ENCODE measurements at places on chromosomes 6 and 20.

DNA sequence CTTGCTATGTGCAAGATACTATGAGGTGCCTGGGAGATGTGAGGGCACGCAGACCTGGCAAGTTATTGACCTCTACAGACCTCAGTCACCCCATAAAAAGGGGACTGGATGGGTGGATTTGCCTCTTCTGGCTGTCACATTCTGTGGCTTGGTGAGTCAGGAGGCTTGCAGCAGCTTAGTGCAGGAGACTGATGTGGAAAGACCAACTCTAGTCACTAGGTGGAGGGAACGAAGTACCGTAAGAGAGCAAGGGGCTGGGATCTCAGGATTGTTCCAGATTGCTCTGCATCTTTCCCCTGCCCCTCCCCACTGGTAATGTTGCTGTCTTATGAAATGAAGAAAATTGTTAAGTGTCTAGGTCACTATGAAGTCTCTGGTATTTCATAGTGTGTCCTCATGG is 3.3 kb downstream of the MAPRE1 start:
- DNase-seq = no peak

DNA sequence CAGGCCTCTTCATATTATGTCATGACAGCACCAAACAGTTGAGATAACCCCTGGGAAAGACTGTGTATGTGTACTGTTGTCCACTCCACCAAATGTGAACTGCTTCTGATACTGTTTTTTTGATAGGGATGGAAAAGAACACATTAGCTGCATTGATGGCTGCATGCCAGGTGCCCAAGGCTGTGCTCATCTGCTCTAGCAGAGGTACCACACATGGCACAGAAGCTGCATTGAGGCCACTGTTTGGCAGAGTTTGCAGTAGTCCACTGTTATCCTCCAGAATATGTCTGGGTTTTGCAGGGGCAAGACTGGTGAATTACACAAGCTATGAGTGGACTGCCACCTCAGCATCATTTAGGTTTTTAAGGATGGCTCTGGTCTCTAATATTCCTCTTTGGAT is 28.2 kb upstream of the ELMO2 start:
- no peak for DNase-seq

DNA sequence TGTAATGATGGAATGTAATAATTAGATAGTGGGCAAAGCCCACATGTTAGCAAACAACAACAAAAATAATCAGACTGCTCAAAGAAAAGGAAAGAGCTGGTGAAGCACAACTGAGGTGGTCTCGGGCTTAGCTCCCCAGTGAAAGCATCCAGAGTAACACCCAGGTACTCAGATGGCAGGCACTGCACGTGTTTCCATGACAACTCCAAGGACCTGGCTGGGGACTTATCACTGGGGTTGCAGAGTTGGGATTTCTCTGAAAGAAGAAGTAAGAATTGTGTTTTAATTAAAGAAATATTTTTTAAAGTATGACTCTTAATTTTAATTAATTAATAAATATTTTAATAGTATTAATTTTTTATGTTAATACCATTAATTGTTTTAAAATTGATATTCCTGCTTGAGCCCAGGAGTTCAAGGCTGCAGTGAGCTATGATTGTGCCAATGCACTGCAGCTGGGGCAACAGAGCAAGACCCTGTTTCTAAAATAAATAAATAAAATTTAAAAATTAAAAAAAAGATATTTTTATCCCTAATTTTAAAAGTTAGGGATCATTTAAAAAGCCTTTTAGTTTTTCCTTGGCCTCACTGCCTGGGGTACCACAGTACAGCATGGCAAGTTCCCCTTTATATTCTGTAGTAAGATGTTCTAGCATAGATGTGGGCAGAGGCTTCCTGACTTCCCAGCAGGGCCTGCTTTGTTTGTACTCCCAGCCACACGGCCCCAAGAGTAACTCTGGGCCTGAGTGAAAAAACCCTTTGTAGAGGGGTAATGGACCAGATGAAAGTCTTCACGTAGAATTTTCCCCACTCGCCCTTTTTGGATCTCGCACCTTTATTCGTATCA is 42.2 kb upstream of the UST start:
- no peak for DNase-seq

- no peak for DNase-seq
Measured at GRCh38 chr20:56373942-56374341, 15.2 kb downstream of the FAM210B start.

DNA sequence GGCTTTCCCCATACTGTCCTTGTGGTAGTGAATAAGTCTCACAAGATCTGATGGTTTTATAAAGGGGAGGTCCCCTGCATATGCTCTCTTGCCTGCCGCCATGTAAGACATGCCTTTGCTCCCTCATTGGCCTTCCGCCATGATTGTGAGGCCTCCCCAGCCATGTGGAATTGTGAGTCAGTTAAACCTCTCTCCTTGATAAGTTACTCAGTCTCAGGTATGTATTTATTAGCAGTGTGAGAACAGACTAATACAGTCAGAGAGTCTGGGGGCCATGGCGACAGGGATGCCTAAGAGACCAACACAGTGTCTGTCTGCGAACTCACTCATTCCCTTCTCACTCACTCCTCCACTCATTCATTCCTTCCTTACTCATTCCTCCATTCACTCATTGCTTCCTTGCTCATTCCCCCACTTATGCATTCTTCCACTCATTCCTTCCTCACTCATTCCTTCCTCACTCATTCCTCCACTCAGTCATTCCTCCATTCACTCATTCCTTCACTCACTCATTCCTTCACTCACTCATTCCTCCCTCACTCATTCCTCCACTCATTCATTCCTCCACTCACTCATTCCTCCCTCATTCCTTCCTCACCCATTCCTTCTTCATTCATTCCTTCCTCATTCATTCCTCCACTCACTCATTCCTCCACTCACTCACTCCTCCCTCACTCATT is 137.5 kb upstream of the AGPAT4 start:
- no peak for DNase-seq

DNA sequence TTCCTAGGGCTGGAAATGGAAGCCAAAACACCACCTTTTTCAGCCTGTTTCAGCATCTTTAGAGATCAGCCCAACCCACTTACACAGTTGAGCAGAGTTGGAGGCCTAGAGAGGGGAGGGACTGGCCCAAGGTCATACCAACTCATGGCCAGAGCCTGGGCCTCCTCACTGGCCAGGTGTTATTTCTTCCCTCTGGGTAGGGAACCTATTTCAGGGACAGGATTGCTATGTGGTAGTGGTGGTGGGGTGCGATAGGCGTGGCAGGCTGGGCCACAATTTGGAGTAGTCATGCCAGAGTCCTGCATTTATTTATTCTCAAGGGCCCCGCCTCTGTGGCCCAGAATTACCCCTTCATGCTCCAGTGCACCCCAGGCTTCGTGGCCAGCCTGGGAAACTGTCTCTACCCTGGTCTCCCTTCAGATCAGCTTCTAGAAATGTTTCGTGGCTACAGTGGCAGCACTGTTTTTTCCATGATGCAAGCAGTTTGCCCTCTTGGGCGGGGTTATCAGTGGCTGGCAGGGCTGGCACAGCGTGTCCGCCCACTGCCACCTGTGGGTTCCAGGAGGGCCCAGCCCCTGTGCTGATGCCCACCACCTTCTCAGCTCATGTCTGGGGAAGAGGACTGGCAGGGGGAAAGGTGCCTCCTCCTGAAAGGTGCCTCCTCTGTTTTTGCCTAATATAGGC is 6.2 kb downstream of the VEGFA start:
- DNase-seq = no peak

DNA sequence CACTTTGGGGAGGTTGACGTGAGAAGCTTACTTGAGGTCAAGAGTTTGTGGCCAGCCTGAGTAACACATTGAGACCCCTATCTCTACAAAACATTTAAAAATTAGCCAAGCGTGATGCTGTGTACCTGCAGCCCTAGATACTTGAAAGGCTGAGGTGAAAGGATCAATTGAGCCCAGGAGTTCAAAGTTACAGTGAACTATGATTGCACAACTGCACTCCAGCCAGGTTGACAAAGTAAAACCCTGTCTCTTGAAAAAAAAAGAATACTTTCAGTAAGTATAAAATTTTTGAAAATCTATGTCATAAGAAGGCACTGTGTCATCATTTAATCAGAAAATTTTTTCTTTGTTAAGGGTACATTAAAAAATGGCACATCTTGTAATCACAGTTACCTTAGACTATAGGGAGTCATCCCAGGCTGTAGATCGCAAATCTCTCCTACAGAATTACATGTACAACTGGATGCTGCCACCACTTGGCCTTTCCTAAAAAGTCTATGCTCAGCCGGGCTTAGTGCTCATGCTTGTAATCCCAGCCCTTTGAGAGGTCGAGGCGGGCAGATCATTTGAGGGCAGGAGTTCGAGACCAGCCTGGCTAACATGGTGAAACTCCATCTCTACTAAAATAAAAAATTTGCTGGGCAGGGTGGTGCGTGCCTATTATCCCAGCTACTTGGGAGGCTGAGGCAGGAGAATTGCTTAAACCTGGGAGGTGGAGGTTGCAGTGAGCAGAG is 17.0 kb upstream of the MRS2 start:
- no peak for DNase-seq

DNA sequence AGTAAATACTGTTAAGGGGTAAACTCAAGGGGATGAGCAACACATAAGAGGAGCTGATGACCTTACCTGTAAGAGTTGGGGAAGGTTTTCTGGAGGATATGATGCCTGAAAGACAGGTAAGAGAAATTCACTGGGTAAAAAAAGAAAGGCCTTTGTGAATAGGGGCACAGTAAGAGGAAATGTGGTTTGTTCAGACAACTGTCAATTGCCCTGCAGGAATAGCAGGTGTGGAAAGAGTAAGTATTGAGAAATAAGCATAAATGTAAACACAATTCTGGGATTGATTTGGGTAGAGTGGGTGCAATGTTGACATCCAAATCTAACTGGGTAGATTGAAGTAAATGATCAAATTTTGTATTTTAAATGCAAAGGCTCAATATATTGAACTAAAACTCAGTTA is 670.0 kb downstream of the DHX35 start:
- no peak for DNase-seq

- no peak for DNase-seq
Measured at GRCh38 chr20:35941620-35942019, 12.7 kb downstream of the SCAND1 start.

GRCh38 chr6:144189351-144189750 is 39.0 kb downstream of the STX11 start:
- DNase-seq = no peak

DNA sequence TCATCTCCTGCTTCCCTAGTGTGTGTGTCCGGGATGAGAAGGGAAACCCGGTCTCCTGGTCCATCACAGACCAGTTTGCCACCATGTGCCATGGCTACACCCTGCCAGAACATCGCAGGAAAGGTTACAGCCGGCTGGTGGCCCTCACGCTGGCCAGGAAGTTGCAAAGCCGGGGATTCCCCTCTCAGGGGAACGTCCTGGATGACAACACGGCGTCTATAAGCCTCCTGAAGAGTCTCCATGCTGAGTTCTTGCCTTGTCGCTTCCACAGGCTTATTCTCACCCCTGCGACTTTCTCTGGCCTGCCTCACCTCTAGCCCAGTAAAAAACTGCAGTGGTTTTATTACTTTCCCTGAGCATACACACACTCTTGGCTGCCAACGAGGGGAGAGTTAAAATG is 23.9 kb upstream of the C6orf141 start:
- no peak for DNase-seq

DNA sequence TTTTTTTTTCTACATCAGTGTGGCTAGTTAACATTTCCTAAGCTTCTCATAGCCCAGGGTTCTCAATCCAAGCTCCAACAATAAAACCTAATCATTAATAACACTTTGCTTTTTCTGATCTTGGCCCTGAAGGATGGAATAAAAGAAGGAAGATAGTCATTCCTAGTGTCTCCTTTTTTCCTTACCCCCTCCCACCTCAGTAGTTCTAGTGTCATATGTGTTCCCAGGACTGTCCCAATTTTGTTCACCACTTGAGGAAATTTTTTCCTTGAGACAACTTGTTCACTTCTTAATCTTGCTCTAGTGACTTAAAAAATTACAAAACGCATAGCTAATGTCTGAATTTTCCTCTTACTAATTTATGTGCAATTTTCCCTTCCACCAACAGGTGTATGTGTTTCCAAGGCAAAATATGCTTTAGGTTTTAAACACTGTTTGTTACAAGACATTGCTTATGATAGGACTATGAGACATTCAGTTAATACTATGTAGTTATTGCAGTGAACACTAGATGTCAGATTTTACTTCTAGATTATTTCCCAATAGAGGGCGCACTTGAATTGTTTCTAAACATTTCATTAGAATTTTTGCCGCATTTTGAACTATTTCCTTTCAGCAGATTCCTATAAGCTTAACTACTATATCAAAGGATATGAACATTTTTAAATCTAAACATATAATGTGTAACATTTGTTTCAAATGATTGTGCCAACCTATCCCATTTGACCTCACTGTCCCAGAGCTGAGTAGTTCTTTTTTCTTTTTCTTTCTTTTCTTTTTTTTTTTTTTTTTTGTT is 18.5 kb upstream of the C6orf141 start:
- DNase-seq = no peak

DNA sequence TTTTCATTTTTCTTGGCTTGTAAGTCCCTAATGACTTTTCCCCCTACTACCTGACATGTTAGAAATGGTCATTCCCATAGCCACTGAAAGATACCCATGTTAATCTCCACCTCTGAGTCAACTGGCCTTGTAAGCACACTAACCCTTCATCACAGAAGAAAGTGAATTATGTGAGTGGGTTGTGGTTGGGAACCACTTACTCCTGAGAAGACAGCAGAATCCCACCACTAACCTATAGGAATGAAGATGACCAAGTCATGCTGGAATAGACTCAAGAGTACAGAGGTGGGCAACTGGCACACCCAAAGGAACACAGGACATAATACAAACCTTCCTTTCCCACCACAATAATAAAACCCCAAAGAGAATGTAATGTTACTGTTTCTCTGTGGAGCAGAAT is 30.1 kb downstream of the RAMACL start:
- DNase-seq = no peak

- no peak for DNase-seq
Measured at GRCh38 chr20:41320976-41321375, 3.4 kb upstream of the ZHX3 start.

DNA sequence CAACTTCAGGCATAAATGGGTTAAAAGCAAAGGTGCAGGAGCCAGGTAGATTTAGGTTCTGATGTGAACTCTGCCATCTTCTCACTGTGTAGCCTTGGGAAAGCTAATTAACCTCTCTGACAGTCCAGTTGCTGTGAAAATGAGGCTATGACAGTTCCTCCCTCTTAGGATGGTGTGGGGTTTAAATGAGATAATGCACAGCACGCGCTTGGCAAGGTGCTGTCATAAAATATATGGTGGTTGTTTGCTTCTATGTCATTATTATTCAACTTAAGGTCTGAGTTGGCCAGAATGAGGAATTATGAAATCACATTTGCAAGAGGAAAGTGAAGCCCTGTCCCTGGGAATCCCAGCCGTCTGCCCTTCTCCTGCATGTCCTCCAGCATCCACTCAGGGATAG is 15.5 kb upstream of the BCAS1 start:
- no peak for DNase-seq

DNA sequence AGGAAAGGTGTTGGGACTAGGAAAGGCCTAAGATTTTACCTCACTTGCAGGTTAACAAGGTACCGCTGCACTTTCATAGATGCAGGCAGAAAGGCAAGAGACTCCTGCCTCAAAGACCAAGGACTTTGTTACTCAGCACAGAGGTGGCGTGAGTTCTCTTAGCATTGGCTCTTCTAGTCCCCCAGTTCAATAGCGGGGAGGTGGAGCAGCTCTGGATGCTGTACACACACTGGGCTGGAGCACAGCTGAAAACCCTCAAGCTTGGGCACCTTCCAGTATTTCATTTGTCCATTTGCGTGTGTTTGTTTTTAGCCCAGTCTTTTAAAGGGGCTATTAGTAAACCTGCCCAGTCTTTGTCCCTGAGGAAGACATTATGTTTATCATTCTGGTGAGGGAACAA is 345.2 kb downstream of the FARS2 start:
- DNase-seq = no peak

- no peak for DNase-seq
Measured at GRCh38 chr6:37256692-37257319, 766 bp upstream of the TBC1D22B start.

GRCh38 chr20:53677447-53678314 is 84.0 kb upstream of the ZNF217 start:
- DNase-seq = no peak

Measured in activated naive CD8-positive, alpha-beta T cell treated with anti-CD3 and anti-CD28 coated beads for 36 hours (primary cell).